ENCODE measurements at places on chromosomes 2 and 18. TPM values are rescaled to one million over a fixed set of nuclear protein-coding genes. Genes with fewer than 3 reads are reported as not detected.

GRCh38 chr2:151670346-151670745 lies 63.9 kb downstream of the NEB start:
- no peak for DNase-seq

DNA sequence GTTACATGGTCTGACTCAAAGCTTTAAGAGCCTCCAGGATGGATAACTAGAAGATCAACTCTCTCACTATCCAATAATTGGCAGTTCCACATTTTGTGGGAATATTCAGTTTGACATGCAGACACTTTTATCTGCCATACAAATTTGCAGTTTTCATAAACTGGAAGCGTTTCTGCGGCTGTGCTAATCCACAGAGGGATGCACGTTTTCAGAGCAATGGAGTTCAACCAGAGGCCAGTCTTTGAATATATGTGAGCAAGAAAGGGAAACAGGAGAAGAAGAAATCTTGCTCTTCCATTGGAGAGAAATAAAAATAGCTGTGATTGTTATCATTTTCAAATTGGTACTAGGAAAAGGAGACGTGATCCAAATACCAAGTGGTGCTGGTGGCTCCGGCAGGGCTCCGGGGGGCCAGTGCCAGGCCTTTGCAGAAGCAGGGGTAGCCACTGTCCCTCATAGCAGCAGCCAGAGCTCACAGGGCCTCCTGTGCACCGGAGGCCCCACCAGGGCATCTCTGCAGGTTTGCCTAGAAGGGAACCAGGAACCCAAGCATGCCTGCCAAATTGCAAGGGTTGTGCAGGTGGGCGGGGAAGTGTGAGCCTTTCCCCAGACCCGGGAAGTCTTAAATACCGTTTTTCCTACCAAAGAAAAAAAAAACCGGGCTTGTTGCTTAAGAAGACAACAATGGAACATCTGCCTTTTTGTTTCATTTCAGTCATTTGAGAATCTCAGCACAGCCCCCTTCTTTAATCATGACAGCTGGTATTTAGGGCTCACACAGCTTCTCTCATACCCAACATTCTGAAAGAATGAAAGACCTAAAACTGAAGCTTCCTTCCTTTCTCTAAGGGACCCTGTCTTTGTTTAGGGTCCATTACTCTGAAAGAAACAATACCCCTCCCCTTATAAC lies 791.1 kb upstream of the SOX11 start:
- DNase-seq, result no peak

DNA sequence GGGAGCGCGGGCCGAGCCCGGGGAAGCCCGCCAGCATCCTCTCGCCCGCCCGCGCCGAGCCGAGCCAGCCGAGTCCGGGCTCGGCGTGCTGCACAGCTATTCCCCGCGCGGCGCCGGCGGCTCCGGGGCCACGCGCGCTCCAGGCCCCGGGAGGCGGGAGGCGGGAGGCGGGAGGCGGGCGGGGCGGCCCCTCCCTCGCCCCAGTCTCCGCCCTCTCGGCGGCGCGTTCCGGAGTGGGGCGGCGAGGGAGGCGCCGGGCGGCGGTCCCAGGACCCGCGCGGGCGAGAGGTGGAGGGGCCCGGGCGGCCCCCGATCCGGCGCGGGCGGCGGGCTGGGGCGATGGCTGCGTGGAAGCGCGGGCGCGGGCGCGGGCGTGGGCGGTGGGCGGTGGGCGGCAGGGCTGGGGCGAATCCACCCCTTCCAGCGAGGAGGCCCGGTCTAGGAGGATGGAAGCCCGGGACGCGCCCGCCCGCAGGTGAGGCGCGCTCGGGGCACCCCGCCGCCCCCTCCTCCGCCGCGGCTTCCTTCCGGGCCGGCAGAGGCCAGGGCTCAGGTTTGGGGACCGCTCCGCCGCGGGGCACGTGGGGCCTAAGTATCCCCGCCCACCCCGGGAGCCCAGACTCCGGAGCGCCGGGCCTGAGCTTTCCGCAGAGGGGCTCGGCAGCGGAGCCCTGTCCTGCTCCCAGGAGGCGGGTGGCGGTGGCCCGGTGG lies at the start of gene ADCY3:
Gene ADCY3 (minus strand): TSS at position 140 of the 711 bp plus-strand sequence. CDS start 1,250 bp downstream, outside the sequence.
- peak; percentile 40 for DNase-seq

DNA sequence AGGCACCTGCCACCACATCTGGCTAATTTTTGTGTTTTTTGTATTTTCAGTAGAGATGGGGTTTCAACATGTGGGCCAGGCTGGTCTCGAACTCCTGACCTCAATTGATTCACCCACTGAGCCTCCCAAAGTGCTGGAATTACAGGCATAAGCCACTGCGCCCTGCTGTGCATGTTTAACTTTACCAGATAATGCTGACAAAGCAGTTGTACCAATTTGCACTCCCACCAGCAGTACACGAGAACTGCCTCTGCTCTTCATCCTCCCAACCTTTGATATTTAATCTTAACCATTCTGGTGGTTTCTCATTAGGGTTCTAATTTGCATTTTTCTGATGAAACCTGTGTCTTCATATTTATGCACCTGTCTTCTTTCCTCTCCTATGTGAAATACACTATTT lies 12.0 kb upstream of the DYM start:
- no peak for DNase-seq

GRCh38 chr2:47256416-47257087 lies 101.4 kb upstream of the STPG4 start:
- no peak for DNase-seq

GRCh38 chr2:141611981-141612380 lies 518.8 kb downstream of the LRP1B start:
- DNase-seq, result peak; percentile 61

DNA sequence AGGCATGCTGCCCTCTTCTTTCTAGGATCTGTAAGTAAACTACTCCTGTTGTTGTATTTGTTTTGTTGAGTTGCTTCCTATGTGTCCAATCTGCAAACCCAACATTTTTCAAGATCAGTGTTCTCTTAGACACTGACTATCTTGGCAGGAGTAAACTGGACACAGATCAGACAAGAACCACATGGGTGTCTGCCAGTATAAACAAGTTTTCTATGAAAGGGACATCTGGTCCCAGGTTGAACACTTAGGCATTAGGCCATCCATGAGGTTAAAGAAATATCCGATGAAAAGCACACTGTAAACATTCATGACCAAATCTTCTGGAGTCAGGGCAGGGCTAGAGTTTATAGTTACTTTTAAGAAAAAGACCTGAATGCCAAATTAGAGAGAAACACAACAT lies 441.8 kb downstream of the NYAP2 start:
- DNase-seq, result peak; percentile 68

GRCh38 chr2:137676346-137676745 lies 287.9 kb upstream of the HNMT start:
- no peak for DNase-seq

DNA sequence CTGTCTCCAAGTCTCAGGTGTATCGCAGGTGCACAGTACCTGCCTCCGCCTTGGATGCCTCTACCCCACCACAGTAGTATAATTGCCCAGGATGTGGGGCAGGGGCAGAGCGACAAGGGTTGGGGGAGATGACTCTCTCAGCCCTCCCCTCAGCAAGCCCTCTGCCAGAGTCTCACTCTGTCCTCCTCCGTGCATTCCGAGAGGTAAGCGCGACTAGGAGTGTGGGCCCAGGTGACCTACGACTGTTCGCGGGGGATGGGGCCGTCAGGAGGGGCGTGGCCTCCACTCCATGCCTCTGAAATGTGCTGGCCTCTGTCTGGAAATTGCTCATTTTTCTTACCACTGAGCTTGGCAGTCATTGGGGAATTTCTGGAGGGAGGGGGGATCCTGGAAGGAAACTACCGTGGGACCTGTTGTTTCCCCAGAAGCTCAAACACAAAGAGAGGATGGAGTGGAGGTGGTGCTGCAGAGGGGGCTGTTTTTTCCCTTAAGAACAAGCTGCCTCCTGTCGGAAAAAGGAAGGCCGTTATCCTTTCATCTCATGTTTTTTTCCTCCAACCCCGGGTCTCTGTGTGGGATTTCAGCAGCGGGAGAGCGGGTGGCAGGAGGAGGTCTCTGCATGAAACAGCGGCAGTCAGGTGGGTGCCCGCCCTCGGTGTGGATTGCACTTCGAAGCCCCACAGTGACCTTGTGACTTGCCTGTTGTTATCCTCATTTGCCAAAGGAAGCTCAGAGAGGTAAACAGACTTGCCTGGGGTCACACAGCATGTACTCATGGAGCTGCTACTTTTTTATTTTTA lies 13.0 kb upstream of the RALB start:
- peak; percentile 95 for DNase-seq

DNA sequence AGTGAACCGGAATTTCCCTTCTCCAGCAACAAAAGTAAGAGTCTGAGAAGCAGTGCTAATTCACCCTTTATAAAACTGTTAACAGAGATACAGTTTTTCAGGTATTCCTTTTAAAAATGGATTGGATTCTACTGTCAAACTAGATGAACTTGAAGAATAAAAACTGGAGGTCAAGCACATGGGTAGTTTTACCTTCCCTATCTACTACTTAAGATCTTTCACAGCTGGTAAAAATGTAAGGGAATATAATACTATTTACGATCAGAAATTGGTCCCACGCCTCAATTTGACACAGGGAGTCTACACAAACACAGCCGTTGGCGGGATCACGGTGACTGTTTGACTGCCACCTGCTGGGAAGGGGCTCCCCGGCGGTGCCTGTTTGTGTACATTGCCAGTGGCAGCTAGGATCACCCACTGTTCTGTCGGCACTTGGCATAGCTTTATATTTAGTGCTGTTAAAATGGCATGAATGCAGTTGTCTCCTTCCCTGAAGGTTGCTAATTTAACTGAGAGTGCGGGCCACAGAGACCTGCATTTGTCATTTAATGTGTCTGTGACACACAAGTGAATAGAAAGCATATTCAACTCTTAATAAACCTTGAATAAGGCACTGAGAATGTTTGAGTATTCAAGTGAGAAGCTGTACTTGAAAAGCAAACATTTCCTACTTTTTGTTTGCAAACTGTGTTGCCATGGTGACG lies 59.5 kb downstream of the ABCG8 start:
- DNase-seq, result peak; percentile 19

DNA sequence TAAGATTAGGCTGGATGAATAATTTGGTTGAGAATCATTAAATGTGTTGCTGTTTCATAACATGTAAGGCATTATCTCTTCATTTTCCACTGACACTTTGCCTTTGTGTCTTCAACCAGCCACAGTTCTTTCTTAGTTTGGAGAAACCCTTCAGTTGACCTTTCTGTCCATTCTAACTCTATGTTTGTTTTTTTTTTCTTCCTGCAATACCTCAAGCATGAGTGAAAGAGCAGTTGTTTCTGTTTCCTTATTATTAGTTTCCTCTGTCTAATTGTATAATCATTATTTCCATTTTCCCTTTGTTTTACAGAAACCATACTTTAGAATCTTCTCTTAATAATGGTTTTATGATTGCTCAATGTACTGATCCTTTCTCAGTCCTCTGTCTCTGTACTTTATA lies 25.6 kb downstream of the HADHB start:
- no peak for DNase-seq

DNA sequence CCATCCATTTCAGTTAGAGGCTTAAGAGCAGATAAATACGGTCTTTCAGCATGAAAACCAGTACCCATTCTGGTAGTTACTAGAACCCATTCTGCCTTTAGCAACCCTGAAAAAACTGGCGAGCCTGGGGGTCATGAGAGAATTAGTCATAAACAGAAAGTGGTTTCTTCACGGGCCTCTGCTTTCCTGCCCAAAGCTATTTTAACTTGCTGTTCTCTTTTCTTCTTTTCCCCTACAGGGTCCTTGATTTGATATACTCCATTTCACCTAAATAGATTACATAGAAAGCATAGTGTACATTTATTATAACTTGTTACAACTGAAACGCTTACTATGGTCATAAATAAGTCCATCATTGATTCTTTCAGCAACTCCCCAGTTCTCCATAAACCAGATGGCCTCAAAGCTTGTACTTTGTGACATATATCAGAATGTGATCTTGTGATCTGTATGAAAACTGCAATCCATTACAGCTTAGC lies 48.3 kb downstream of the WDFY1 start:
- peak; percentile 21 for DNase-seq

The SFXN5 gene
- total RNA-seq, result 13.9 TPM

The SULT1C4 gene
- 0.26 TPM for total RNA-seq

GRCh38 chr2:168607992-168608391 lies 151.9 kb downstream of the CERS6 start:
- DNase-seq, result peak; percentile 81

DNA sequence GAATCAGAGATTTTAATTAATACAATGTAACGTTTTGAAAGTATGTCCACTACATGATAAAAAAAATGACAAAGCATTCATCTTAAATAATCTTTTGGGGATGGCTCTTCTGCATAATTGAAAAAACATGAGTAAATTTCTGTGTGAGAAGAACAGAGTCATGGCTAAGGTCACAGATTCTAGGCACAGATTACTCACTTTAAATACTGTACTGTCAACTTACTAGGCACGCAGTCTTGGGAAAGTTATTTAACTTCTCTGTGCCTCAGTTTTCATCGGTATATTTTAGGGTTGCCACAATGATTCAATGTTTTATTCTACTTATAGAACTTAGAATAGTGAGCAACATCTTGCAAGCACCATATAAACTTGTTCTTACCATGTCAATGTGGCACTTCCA lies 49.2 kb downstream of the TMEFF2 start:
- DNase-seq, result no peak

DNA sequence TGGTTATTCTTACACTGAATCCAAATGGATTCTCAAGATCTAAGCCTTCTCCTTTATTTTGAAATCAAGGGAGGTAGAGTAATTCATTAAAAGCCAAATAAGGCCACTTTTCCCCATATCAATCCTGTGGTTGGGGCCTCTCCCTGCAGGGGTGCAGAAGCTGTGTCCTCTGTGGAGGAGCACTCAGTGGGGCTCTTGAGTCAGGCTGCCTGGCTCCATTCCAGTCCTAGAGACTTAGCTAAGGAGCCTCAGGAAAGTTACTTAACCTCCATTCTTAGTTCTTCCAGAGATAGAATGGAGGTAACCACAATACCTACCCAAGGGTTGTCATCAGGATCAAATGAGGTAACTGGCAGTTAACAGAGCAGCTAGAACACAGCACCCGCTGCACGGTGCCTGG lies 564.3 kb downstream of the CMPK2 start:
- no peak for DNase-seq
